ENCODE measurements at places on chromosomes 4 and X.

DNA sequence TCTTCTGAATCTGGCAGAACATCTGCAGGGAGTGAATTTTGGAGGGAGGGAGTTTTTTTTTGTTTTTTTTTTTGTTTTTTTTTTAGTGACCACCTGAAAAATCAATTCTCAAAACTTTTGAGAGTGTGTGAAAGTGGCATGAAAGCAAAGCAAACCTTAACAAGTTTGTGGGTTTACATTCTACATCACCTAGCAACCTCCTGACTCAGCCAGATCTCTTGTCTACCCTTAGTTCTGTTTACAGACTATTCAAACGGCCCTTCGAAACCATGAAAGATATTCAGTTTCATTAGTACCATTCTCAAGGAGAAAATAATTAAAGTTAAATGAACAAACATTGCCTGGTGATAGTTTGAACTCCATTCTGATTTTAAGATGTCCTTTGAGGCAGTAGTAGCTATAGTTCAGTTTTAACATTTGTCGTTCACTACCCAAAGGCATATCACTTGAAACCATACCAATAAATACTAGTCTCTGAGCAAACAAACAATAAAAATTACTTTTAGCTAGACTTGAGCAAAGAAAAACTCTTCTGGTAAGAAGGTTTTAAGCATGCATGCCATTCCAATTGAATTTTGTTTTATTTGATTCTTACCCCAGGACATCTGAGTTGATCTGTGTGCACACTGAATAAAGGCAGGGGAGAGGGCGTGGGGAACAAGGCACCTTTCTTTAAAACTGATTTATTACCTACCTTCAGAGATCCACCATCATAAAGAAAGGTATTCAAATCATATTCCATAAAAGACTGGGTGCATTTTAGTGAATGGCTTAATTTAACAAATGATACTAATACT, 137.7 kb downstream of the ARX start:
- DNase-seq = peak; percentile 55

DNA sequence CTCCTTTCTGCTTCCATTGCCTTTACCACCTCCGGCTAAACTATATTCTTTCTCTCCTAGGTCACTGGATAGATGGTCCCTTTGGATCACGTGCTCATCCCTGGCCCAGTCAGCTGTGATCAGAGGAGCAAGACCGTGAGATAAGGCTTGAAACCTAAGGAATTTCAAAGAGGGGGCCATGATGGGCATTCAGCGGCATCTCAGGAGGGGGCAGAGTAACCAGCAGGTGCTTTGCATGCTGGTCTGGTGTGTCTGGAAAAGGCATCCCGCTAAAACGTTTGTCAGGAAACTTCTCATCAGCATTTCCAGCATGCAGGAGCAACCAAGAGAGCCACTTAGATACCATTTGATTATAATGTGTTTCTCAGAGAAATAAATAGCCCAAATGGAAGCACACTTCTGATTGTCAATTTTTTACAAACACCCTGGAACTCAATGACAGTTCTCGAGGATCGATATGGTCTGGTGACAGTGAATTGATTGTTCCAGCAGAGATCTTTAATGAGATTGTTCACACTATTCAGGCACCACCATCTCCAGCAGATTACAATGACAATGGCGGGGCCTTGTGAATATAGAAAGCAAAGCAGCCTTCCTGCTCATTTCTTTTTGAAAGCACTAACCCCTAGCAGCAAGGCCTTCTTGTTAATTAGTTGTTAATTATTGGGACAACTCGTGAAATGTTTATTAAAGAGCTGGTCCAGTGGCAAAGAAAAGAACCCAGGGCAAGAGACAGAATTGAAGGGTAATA, 327.1 kb downstream of the PTTG2 start:
- no peak for DNase-seq

- no peak for DNase-seq
Measured at GRCh38 chr4:55127053-55127452, 1.7 kb upstream of the KDR start.

GRCh38 chr4:183602557-183603027, 56.4 kb downstream of the RWDD4 start:
- no peak for DNase-seq

- DNase-seq = no peak
Measured at GRCh38 chr4:138045036-138045435, 197.1 kb downstream of the SLC7A11 start.

GRCh38 chr4:43337707-43338106, 445.2 kb downstream of the GRXCR1 start:
- DNase-seq = peak; percentile 49

- no peak for DNase-seq
Measured at GRCh38 chrX:110032534-110033147, 29.7 kb downstream of the TMEM164 start.

- DNase-seq = no peak
Measured at GRCh38 chr4:10740891-10741620, 56.5 kb upstream of the CLNK start.

GRCh38 chr4:97370568-97370967, 772.7 kb downstream of the STPG2 start:
- DNase-seq = peak; percentile 58

- DNase-seq = no peak
Measured at GRCh38 chrX:154040863-154041262, 21.2 kb upstream of the IRAK1 start.

DNA sequence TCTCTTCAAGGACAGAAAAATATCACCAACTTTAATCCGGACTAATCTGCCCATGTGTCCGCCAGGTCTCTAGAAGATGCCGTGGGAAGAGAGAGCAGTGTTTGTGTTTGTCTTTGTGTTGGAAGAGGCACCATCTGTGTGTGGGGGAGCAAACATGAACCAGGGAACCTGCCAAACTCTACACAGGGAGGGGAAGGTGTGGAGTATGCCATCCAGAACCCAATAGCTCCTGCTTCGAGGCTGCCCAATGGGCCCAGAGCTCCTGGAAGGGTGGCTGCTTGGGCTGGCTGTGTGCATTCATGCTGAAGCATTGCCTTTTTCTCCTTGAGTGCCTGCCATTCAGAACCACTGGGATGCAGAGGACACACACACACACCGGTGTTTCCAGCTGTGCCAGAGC, 536.2 kb downstream of the MID1IP1 start:
- DNase-seq = no peak

DNA sequence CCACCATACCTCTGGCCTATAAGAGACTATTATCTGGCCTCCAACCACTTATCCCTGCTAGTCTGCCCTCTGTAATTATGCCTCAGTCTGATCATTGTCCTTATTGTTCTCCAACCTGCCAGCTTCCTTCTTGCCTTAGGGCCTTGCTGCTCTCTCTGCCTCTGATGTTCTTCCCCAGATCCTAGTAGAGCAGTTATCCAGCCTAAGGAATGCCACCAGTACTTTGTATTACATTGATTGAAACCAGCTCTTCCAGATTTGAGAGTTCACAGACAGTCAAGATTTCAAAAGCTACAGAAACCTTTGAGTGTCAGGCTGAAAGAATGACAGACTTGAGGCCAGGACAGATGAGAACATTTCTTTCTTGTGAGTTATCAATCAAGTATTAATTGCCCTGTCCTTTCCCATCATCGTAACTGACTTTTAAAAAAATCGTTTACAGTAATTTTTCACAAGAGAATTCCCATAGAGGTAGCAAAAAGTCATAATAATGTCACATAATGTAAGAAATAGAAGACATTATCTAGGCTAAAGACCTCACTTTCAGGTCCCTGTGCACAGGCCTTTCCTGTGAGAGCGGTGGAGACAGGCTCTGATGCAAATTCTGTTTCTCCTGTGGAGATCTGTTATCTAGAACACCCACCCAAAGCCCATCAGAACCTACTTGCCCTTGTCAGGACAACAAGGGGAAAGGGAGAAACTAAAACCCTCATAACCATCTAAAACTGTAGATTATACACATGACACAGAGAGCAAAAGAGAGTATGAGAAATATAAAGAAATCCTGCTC, 64.1 kb upstream of the GUCY1A1 start:
- no peak for DNase-seq

- no peak for DNase-seq
Measured at GRCh38 chrX:34915463-34916225, 27.0 kb upstream of the FAM47B start.

GRCh38 chrX:123087326-123087725, 96.8 kb upstream of the GRIA3 start:
- no peak for DNase-seq

- DNase-seq = no peak
Measured at GRCh38 chr4:43130228-43131021, 237.9 kb downstream of the GRXCR1 start.

GRCh38 chrX:115650449-115650848, 89.5 kb downstream of the PLS3 start:
- peak; percentile 34 for DNase-seq

DNA sequence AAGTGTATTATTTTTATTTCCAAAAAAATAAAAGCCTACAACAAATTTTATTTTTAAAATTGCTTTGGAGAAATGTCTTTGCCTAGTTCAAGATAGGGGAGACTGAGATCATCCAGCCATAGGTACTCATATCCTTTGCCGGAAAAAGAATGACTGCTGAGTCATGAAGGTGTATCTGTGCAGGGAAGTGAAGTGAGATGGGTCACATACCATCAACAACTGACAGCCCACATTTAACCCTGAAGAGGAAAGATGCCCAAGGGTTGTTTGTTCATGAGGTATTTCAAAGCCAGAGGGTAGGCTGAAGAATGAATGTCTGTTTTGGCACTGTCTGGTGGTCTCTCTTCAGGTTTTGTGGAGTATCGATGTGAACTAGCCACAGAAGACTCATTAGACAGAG, 106.7 kb upstream of the TTC29 start:
- DNase-seq = no peak

GRCh38 chr4:85498068-85498733, 23.3 kb downstream of the ARHGAP24 start:
- DNase-seq = peak; percentile 63

DNA sequence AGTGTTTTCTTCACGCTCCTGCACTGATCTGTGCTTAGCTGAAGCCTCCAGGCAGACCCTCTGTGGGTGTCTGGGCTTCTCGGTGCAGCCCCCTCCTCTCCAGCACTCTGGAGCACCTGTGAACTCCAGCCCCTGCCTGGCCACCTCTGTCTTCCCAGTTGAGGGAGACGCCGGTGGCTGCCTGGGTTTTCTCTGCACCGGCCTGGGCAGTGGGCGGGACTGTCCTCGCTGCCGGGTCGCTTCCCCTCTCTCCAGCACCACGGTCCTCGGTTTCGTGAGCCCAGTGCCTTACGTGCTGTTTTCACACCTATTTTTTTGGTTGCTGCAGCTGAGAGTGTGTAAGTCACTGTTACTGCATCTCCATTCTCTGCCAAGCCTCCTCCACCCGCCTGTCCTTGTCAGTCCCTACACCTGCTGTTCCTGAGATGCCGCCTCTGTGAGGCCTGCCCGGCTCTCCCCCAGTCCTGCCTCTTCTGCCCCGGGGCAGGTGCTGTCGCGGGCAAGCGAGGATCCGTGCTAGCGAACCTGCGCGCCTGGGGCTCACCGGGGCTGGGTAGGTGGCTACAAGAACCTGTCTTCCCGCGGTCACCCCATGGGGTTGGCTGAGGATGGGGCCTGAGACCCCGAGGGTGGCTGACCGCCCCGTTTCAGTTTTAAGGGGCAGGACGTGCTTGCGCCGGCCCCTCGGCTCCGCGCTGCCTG, 2.4 kb upstream of the FGFRL1 start:
- DNase-seq = no peak

DNA sequence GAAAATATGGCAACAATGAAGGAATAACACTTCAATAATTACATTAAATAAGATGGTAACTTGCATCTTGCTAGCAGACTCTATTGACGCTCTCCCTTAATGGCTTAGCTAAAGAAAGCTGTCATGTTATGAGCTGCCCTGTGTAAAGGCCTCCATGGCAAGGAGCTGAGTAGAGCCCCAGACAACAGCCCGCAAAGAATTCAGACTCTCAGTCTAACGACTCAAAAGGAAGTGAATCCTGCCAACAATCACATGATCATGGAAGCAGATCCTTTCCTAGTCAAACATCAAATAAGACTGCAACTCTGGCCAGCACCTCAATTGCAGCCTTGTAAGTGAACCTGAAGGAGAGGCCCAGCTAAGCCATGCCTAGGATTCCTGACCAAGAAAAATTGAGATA, 157.6 kb downstream of the MAB21L2 start:
- DNase-seq = no peak

DNA sequence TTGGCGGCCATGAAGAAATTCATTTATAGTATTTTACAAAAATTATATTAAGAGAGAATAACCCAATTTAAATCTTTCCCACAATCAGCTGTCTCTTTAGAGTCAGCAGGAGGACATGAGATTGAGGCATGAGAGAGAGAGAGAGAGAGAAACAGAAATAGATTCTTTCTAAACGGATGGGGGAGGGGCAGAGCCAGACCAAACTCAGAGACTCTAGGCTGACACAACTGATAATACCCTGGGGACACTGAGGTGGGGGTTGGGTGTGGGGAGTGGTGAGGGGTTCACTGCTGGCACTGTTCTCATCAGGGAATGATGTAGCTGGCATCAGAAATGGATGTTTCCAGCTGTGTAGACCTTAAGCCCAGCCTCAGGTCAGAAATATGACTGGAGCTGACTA, 20.5 kb upstream of the HOPX start:
- no peak for DNase-seq

DNA sequence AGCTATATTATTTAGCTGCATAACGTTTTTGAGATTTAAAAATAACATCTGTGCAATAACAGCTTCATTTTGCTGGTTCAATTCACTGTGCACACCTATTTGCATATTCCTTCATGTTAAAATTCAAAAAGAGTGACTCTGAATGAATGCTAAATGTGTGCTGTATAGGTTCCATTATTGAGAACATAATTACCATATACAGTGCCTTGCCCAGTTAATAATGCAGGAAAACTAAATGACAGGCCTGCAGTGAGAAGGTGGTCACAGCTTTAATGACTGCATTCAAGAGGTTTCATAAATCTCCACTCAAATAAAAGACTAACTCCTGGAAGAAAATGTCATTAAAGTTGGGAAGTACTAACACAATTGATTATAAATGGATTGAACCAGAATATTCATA, 1183.2 kb upstream of the ADGRL3 start:
- no peak for DNase-seq

GRCh38 chrX:135484641-135485289, 35.7 kb upstream of the INTS6L start:
- DNase-seq = peak; percentile 42

DNA sequence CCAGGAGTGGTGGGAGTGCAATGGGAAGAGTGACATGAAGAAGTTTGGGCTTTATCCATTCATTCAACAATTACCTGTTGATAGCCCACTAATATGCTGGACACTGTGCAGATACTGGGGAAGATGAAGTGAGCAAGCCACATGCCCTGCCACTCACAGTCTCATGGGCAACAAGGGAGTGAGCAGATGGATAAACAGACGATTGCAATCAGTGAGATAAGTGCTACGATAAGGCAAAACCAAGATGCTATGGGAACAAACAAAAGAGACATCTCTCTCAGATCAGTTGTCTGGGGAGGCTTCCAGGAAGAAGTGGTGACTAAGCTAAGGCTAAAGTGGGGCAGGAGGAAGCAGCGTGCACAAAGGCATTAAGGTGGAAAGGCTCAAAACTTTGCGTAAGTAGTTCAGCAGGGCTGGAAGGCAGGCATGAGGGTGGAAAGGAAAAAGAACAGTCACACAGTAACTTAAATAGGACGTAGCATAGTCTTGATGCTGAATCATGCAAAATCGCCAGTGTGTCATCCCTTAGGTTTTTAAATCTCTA, 31.7 kb downstream of the GAB3 start:
- peak; percentile 67 for DNase-seq

GRCh38 chr4:16555156-16555555, 328.9 kb upstream of the TAPT1 start:
- DNase-seq = no peak

GRCh38 chr4:1336088-1336491, 10.9 kb upstream of the UVSSA start:
- no peak for DNase-seq

All from astrocyte of the spinal cord (primary cell).